ENCODE measurements at places on chromosomes 6 and 20. TPM values are rescaled to one million over a fixed set of nuclear protein-coding genes. Genes with fewer than 3 reads are reported as not detected.

GPR31 gene
- total RNA-seq, result not detected

BNIP5 gene
- total RNA-seq, result not detected

LAMA2 gene
- 30.8 TPM for total RNA-seq

TMEM30A gene
- 108 TPM for total RNA-seq

OPRM1 gene
- 15.9 TPM for total RNA-seq

LTV1 gene
- total RNA-seq, result 10.3 TPM

EDN1 gene
- 6.3 TPM for total RNA-seq

DLK2 gene
- total RNA-seq, result 6.2 TPM

DDRGK1 gene
- total RNA-seq, result 25.1 TPM

PKIB gene
- total RNA-seq, result 3.3 TPM

EMILIN3 gene
- total RNA-seq, result 4.8 TPM

CLPSL2 gene
- not detected for total RNA-seq

TPD52L1 gene
- 6.7 TPM for total RNA-seq

SLC2A10 gene
- 8.0 TPM for total RNA-seq

GCNT2 gene
- total RNA-seq, result 58.3 TPM

TUBB gene
- 608 TPM for total RNA-seq

SLC22A7 gene
- 0.36 TPM for total RNA-seq

SPATS1 gene
- not detected for total RNA-seq

ZNF292 gene
- 146 TPM for total RNA-seq

GMPR gene
- 3.9 TPM for total RNA-seq

ARMH2 gene
- total RNA-seq, result not detected

SEMG1 gene
- not detected for total RNA-seq

IL17A gene
- total RNA-seq, result not detected

RPN2 gene
- total RNA-seq, result 85.2 TPM

PTPRA gene
- total RNA-seq, result 103 TPM

CLVS2 gene
- 35.0 TPM for total RNA-seq

SLC35F1 gene
- total RNA-seq, result 49.6 TPM

NRSN1 gene
- 26.8 TPM for total RNA-seq

CNR1 gene
- total RNA-seq, result 225 TPM

TLDC2 gene
- total RNA-seq, result 0.54 TPM

CDH4 gene
- 19.3 TPM for total RNA-seq

SPTLC3 gene
- total RNA-seq, result 2.4 TPM

IL20RA gene
- 0.36 TPM for total RNA-seq

LCA5 gene
- total RNA-seq, result 14.3 TPM
